NCI-H446 (cell line): ENCODE measurements at places on chromosomes 2 and 18.

GRCh38 chr2:10317646-10318045 lies 14.9 kb downstream of the HPCAL1 start:
- no peak for DNase-seq

- DNase-seq: no peak
Observed at GRCh38 chr2:126154256-126154785, 501.6 kb upstream of the GYPC start.

GRCh38 chr2:238397356-238397755 lies 29.4 kb upstream of the ASB1 start:
- DNase-seq: no peak

GRCh38 chr2:148721520-148721931 lies 77.0 kb downstream of the EPC2 start:
- no peak for DNase-seq

GRCh38 chr2:241064008-241064801 lies 37.9 kb downstream of the MTERF4 start:
- DNase-seq: no peak

- DNase-seq: no peak
Observed at GRCh38 chr2:104734937-104735586, 118.9 kb upstream of the POU3F3 start.

DNA sequence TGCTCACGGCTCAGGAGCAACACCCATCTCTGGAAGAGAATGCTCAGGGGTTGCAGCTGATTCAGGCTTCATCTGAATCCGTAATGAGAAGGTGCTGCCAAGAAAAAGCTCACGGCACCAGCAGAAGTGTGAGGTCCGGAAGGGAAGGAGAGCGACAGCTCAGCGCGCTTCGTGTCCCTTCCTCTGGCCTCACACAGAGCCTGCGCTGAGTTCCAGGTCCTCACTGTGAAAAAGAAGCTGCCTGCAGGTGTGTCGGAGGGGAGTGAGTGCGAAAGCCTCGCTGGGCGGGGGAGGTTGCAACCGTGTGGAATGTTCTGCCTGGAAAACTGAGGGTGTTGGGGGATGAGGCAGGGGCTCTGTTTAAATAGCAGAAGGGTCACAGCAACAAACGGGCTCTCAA lies 76.2 kb upstream of the TWIST2 start:
- no peak for DNase-seq

GRCh38 chr2:216206821-216207220 lies 97.7 kb downstream of the XRCC5 start:
- no peak for DNase-seq

GRCh38 chr2:99878581-99879350 lies 263.6 kb downstream of the AFF3 start:
- no peak for DNase-seq

DNA sequence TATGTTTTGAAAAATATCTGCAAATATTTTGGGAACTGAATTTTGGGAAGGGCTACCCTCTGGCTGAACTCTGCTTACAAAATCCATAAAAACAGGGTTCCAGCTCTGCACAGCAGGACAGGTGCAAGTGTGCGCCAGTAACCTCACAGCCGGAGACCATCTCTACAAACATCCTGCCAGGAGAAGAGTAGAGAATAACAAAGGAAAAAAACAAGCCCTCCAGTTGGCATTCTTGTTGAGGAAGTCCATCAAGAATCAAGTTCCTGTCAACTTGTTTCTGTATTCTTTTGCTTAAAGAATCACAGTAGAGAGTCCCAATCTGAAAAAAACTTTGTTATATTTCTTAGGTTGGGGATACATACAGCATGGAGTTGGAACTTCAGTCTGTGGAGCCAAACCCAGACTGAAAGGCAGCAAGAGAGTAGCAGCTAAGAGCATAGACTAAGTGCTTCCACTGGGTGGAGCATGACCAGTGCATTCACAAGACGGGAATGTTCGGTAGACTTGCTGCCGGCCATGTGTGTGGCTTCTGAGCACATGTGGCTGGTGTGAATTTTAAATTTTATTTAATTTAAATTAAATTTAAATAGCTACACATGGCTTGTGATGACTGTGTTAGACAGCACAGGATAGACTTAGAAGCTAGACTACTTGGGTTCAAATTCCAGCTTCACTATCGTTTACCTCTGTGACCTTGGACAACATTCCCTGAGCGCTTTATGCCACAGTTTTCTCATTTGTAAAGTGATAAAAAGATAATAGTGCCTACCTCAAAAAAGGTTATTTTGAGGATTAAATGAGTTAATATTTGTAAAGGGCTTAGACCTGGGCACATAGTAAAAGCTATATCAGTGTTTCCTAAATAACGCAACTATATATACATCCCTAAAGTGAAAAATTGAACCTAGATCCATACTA lies 41.9 kb downstream of the SPTBN1 start:
- no peak for DNase-seq

GRCh38 chr18:59910967-59911366 lies 11.2 kb downstream of the PMAIP1 start:
- DNase-seq: no peak

DNA sequence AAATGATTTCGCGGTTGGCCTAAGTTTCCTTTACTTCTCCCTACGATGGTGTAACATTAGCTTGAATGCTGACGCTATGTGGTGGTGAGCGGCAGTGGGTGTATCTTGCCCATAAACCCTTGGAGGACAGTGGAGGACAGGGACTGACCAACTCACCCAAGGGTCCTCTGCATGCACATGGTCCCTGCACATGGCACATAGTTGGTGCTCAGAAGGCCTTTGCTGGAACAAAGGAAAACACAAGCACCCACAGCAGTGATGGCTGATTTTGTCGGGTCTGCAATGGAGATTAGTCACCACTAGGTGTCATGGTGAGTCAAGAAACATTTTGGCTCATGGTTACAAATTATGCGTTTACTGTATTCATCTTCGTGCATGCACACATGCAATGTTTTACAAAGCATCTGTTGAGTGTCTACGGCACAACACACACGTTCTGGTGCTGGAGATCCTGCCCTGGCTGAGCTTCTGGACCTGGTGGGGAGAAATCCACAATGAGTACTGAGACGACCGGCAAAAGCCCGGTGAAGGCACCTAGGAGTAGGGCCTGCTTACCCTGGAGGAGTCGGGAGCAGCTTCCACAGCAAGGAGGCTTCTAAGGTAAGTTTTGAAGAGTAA lies 44.0 kb downstream of the PDCL3 start:
- DNase-seq: peak; percentile 29

DNA sequence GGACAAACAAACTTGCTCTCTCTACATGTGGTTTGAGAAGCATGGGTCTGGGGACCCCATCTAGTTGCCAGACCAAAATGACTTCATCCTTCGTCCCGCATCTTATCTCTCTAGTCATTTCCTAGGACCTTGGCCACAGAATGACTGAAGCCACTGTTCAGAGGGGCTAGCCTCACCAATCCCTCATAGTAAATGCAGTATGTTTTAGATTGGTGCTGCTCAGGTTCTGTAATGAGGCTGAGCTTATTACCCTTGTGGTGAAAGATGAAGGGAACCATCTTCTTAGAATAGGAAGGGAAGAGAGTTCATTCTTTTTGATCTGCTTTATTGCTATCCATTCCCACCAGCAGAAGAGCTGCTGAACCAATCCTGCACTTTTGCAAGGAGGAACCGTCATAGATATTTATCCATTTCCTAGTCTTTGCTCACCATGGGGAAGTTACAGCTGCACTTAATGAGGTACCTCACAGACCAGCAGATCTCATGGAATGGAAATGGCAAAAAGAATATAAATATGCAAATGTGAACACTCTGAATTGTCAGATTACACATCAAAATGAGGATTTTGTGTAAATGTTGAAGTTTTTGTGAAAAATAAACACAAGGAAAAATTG lies 436.7 kb downstream of the LPIN1 start:
- no peak for DNase-seq

GRCh38 chr2:43220229-43220751 lies 6.1 kb downstream of the ZFP36L2 start:
- DNase-seq: peak; percentile 57

GRCh38 chr2:21438949-21439348 lies 315.2 kb downstream of the TDRD15 start:
- no peak for DNase-seq

- no peak for DNase-seq
Observed at GRCh38 chr2:177573120-177573519, 180.5 kb downstream of the AGPS start.

DNA sequence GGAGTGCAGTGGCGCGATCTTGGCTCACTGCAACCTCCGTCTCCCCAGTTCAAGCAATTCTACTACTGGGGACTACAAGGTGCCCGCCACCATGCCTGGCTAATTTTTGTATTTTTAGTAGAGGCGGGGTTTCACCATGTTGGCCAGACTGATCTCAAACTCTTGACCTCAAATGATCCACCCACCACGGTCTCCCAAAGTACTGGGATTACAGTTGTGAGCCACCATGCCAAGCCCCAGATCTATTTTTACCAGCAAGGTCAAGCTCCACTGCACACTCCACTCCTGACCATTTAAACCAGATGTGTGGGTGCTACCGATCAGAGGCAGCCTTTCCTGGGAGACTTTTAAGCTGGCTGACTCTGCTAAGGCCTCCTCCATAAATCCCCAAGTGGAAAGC lies 67.5 kb upstream of the CD226 start:
- DNase-seq: no peak

DNA sequence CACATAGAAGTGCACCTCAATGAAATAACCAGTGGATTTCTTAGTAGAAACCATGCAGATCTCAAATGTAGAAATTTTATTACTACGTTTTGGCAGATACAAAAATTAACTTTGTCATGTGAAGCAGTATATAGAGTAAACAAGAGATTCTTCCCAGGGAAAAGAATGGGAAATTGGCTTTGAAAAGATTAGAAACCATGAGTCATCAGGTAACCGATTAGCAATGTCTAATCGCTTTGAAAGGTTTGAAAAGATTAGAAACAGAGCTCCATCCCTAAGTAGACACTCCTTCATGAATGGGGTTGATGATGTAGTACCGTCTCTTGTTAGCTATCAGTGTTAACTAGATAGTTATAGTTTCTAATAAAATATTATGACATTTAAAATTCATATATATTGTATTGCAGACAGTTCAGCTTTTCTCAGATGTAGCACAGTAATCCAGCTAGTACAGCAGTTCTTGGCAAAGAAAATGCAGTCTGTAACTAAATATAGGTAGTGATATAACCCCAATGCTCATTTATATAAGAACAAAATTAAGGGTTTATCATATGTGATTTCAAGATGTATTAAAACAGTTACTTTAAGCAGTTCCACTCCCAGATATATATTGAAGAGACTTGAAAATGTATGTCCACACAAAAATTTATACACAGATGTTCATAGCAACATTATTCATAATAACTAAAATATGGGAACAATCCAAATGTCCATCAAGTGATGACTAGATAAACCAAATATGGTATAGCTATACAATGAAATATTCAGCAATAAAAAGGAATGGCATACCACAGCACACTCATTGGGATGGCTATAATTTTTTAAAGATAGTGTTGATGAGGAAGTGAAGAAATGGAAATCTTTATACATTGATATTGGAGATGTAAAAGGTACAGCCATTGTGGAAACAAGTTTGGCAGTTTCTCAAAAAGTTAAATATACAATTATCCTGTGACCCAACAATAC lies 113.9 kb downstream of the PTPN4 start:
- no peak for DNase-seq

- no peak for DNase-seq
Observed at GRCh38 chr2:98586551-98587140, 21.7 kb downstream of the COA5 start.

DNA sequence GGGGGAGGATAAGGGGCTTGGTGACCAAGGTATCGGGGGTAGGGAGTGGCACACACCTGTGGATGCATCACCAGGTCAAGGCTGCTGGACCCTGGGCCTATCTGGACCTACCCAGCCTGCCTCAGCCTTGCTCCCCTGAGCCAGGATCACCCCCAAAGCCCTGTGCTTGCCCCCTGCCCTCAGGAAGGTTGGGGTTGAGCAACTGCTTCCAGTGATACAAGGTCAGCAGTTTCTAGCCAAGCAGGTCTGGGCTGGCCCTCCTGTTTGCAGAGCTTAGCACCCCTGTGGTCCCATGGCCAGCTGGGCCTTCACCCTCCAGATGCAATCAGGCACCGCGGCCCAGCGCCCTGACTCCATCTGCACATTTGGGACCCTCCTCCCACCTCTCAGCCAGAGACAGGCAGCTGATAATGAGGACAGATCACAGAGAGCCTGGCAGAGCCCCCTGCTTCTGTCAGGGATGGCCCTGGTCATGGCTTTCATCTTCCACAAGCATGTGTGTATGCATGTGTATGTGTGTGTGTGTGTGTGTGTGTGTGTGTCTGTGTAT lies 154.6 kb downstream of the TFCP2L1 start:
- no peak for DNase-seq

DNA sequence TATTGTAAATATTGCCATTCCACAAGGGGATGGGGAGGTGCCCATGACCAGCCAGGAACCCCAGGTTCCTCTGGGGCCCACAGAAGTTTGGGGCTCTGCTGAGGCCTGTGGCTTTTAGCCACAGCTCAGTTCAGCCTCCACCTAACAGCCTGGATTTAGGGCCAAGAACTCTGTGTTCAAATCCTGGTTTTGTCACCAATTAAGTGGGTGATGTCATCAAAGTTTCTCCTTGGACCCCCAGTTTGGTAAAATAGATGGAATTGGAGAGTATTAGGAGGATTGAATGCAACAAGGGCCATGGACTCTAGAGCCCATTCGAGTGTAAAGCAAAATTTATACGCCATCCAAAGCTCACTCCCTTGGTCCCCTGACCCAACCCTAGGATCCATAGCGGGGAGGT lies 3.2 kb upstream of the FEV start:
- DNase-seq: no peak

DNA sequence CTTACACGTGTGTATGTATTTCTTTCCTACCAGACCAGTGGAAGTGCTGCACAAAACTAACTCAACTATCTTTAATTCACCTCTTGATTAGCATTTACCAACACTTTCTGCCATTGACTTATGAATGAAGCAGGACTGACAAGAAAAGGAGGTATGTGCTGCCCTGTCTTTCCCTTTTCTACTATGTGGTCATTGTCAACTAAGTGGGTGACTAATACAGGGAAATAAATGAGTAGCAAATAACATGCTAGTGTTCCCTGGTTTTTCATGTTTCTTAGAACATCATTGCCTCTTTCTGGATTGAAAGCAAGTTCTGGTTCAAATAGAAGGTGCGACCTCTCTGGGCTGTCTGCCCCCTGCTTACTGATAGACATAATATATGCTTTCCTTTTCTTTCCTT lies 58.0 kb downstream of the LINC00305 start:
- DNase-seq: no peak

GRCh38 chr2:33377048-33377447 lies 99.4 kb upstream of the RASGRP3 start:
- no peak for DNase-seq

GRCh38 chr2:26460613-26461031 lies 17.3 kb downstream of the OTOF start:
- no peak for DNase-seq

DNA sequence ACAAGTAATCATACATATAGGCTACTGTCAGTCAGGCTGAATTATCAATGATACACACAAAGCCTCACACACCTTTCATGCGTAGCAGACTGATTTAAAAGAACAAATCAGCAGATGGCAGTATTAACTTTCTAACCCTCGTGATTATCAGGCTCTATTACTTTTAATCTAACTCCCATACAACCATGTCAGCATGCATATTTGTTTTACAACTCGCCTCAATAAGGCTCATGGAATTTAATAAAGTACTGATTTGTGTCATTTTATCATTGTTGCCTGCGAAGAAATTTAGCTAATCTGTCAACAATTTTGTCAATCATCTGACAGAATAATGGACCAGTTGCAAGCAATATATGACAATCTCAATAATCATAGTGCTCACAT lies 82.8 kb downstream of the SLC25A12 start:
- DNase-seq: peak; percentile 32
